ENCODE measurements at places on chromosomes 2 and 18.

GRCh38 chr2:7860693-7861092 lies 821.2 kb upstream of the ID2 start:
- no peak for DNase-seq

DNA sequence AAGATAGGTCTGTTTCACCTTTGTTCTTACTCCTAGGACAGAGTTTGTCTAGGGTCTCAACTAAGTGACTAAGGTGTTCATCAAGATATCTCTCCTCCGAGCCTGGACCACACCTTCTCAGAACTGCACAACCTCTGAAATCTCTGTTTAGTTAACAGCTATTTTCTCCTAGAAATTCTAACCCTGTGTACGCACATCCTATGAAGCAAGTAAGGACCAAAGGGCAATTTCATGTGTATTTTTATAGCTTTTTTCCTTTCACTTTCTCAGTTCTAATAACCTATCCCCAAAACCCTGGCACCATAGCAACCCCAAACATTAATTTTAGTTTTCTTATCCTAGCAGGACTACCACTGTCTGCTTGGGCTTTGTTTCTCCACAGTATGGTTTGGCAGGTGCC lies 59.1 kb downstream of the PTPN4 start:
- no peak for DNase-seq

- no peak for DNase-seq
Measured at GRCh38 chr2:116467243-116467642, 1347.2 kb upstream of the DDX18 start.

DNA sequence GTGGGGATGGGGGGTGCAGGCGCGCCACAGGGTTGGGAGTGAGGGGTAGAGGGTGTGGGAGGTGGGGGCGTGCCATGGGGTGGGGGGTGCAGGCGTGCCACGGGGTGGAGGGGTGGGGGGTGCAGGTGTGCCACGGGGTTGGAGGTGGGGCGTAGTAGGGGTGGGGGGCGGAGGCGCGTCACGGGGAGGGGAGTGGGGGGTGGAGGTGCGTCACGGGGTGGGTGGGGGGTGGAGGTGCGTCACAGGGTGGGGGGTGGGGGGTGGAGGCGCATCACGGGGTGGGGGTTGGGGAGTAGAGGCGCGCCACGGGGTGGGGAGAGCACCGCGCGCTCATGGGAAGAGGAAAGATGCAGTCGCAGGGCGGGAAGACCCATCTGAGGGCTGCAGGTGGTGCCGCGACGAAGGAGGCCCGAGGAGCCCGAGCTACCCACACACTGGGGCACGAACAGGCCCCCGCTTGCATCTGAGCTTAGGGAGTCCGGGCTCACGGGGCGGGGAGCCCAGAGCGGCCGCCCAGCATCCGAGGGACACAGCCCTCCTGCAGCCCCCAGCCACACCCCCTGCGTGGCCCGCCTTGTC lies 37.5 kb downstream of the SNED1 start:
- peak; percentile 58 for DNase-seq

- DNase-seq: no peak
Measured at GRCh38 chr2:221006084-221006483, 566.0 kb downstream of the EPHA4 start.

GRCh38 chr18:13276530-13277520 lies 58.3 kb downstream of the LDLRAD4 start:
- DNase-seq: no peak

GRCh38 chr2:164384434-164384833 lies 236.8 kb downstream of the GRB14 start:
- DNase-seq: no peak

DNA sequence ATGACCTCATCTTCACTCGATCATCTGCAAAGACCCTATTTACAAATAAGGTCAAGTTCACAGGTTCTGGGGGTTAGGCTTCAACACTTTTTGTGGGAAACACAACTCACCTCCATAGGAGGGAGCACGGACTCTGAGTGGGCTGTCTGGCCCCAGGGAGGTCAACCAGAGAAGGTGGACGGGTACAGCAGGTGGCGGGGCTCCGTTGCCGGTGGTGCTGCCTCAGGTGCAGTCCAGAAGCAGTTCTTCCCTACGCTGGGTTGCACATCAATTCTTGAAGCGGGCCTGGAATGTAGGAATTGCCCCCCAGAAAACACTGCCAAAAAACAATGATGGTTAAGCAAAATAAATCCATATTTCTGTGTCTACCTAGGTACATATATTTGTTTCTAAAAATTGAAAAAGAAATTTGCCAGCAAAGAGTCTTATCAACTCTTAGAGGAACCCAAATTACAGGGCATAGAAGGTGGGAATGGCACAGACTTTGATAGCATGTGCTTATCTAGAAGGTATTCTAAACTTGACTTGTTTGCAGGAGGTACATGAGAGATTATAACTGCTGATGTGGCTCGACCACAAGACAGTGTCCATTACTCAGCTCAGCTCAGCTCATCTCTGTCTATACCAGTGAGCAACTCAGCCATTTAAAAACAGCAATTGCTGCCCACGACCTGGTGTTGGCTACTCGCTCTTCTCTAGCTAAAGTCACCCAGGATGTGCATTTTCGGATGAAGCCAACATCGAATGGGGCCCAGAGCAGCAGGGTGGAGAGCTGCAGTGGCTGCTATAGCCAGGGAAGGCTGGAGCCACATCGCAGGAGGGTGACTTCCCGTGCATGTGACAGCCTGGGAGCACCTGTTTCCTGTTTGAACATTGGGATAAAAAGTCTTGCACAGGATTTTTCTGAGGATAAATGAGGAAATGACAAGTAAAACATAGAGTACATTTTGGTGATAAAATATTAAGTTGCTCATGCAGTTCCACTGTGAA lies 128.7 kb downstream of the RNF144A start:
- DNase-seq: no peak

GRCh38 chr2:39954346-39954745 lies 175.3 kb upstream of the THUMPD2 start:
- no peak for DNase-seq

DNA sequence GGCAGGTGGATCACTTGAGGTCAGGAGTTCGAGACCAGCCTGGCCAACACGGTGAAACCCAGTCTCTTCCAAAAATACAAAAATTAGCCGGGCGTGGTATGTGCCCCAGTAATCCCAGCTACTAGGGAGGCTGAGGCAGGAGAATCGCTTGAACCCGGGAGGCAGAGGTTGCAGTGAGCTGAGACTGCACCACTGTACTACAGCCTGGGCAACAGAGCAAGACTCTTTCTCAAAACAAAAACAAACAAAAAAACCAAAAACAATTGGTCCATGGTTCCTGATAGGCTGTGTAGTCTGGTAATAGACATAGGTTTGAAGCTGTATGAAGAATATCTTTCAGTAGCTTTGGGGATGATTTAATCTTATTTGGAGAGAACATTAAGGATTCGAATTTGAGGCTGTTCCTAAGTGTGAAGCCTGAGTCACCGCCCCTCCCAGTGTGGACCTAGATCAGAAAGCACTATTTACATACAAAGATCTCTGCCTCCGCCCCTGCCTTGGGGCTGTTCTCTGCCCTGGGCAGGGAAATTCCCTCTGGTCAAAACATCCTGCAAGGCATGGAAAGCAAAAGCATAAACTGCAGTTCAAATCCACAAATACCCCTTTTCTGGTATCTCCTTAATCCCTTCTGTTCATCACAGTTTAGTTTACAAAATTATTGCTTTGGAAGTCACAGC lies 52.8 kb upstream of the PMAIP1 start:
- DNase-seq: peak; percentile 23

DNA sequence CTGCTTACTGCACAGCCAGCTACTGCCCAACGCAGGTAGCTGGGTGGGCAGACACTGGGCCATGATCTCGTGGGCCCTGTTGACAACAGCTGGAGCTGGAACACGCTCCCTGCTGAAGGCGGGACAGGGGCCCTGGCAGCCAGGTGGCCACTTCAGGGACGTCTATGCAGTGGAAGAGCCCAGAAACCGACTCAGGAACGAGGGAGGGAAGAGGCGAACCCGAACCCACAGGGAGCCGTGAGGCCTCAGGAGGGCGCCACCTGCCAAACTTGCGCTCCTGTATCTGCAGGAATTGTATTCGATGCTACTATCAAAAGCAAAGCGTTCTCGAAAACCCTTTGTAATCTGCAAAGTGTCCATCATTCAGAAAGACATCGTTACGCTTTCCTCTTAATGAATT lies 198.4 kb downstream of the EIPR1 start:
- DNase-seq: peak; percentile 4

DNA sequence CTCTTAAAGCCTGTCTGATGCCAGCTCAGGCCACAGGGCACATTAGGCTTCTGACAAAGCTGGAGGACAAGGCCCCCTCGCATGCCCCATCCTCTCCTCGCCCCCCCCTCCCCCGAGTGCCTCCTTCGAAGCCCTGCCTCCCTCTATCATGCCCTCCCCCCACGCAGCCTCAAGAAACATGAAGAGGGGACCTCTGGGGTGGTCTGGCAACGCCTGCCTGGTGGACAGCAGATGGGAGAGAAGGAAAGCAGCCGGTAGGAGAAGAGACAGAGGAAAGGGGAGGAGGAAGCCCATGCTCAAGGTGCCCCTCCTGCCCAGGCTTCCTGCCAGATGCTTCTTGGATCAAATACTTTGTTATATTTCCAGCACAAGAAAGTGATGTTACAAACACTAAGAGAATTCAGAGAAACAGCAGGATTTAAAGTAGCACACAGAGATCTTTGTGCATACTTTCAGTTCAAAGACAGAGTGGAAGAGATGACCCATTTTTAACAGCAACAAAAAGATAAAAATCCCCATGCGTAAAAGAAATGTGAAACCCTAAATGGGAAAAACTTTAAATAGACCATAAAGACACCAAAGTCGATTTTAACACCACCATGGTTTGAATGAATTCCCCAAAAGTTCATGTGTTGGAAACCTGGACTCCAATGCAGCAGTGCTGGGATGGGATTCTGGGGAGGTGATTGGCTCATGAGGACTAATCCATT lies 19.0 kb downstream of the BOK start:
- DNase-seq: no peak

DNA sequence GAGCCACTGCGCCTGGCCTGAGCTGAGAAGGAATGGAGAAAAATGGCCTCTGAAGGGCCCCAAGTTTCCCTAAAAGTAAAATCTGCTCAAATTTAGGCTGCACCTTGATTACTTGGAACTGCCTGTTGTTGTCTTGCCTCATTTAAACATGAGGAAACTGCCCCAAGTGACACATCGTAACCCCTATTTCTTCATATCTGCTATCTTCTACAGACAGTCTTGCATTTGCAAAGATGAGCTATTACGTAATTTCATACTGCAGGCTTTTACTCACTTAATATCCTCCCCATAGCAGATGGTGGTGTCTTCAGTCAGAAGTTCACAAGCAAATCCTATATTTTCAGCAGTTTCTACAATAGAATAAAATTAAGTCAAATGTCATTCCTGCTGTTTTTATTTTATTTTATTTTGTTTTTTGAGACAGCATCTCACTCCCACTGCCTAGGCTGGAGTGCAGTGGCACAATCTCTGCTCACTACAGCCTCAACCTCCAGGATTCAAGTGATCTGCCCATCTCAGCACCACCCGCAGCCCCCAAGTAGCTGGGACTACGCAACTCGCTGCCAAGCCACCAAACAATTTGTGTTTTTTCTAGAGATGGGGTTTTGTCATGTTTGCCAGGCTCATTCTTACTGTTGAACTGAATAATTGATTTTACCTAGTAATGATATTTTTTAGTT lies 45.3 kb upstream of the NARS1 start:
- DNase-seq: peak; percentile 21

- DNase-seq: no peak
Measured at GRCh38 chr18:48161911-48162698, 231.6 kb upstream of the SMAD2 start.

GRCh38 chr2:57146951-57147350 lies 899.7 kb upstream of the VRK2 start:
- DNase-seq: no peak

DNA sequence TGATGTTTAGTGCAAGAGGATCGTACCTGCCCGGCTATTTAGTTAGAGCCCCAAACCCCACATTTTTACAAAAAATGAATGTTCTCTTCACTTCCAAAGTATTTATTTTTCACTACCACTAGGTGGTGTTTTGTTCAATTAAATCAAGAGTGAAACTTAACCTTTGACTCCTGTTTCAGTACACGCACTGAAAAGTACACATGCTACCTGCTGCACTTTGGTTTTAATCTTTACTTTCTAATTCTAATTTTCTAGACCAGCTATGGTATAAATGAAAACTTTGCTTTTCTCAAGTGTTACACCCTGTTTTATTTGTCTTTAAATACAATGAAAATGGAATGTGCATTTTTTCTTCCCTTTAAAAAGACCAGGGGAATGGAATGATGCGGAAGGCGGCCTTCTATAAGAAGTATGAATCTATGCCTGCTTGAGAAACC lies 31.4 kb upstream of the CHN1 start:
- DNase-seq: no peak

DNA sequence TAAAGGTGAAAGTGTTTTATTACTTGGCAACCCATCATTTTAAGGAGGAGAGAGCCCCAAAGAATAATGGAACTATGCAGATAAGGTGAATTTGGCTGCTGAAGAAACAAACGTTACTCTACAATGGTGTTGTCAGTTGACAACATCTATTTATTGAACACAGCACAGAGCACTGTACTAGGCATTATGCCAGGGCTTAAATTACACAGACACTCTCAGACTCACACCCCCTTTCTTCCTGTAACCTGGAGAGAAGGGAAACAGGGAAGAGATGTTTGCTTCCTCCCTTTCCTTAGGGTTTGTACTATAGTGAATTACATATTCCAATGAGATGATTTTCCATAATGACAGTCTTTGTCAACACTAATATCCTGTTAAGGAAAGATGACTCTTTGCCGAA lies 94.0 kb upstream of the ATP5MC3 start:
- no peak for DNase-seq

DNA sequence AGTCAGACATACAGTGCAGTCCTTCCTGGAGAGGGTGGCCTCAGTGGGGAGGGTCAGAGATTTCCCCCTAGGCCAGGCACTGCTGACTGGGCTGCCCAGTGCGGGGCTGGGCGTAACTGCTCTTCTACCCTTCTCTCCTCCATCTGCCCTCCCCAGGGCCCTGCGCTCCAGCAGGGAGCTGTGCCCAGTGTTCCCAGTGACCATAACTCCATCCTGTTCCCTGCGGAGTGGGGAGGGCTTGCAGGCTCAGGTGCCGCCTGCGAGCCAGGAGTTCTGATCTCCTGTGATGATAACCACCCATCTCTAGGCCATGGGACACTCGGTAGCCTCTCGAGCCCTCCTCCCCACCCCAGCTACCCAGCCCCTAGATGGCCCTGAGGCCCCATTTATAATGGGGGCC lies 107.6 kb downstream of the SMAD7 start:
- no peak for DNase-seq

DNA sequence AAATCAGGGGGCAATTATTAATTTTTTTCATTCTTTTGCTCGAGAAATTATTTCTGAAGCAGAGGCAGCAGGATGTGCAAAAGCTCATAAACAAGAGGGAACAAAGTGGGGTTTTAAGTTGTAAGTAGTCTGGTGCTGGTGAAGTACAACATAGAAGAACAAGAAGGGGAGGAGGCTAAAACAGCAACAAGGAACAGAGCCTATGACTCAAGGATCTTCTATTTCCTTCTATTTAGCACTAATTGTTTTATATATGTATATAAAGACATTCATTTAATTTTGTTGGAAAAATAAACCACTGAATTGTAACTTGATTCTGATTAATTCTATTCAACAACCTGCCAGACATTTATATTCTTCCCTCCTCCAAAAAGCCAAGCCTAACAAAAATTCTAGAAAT lies 35.0 kb downstream of the YES1 start:
- DNase-seq: no peak

All from CD4-positive, alpha-beta T cell treated with Interleukin-15 for 1 hour (primary cell).